Anterior cingulate cortex (tissue), 58 donors: ENCODE measurements at places on chromosomes 3 and 15.

GRCh38 chr3:172150913-172151650, 111.7 kb downstream of the FNDC3B start:
- DNase-seq: no peak

GRCh38 chr3:42066516-42067181, 24.5 kb upstream of the TRAK1 start:
- no peak for DNase-seq

- no peak for DNase-seq
These were observed 53.5 kb downstream of the TLE3 start for GRCh38 chr15:70044168-70044567.

- no peak for DNase-seq
These were observed 68.7 kb upstream of the BLM start for GRCh38 chr15:90648137-90649070.

DNA sequence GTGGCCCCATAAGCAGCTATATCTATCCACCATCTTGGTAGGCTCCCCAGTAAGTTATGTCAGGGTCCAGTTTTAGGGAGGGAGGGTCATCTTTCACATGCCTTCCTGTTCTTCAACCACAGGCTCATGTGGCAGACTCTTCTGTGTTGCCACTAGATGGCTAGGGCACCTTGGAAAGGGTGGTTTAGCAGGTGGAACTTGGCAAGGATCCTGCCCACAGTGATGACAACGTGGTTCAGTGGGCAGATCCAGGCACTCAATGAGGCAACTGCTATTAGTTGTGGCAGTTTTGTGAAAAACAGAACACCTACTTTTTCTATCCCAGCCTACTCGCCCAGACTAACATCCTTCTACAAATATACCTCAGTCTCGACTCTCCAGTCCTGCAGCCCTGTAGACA, 7.2 kb upstream of the RBP1 start:
- DNase-seq: no peak

- DNase-seq: no peak
These were observed 14.7 kb upstream of the MBNL1 start for GRCh38 chr3:152254041-152254440.

GRCh38 chr15:29805043-29805707, 17.1 kb downstream of the TJP1 start:
- peak; percentile 48 for DNase-seq

DNA sequence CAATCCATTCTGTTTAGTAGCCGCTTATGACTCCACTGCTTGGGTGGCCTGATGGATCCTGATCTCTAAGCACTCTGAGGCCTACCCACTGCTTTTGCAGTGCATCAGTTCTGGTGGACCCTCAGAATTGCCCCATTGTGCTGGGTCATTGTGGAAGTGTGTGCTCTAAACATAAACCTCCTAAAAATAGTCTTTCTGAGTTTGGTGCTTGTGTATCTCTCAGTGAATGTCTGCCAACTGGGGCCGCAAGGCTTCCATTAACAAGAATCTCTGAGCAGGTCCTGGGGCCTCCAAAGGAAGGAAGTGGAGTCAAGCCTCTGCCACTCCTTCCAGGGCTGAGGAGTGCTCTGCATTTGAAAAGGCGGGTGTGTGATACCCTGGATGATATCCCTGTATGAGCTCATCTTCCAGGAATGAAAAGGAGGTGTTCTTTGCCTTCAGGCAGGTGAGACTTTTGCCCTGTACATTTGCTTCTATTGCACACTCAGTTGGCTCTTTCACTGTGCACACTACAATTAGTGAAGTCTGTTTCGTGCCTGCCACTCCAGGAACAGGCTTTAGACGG, 80.0 kb upstream of the CACNA2D3 start:
- no peak for DNase-seq

- DNase-seq: no peak
These were observed 24.9 kb upstream of the WNT5A start for GRCh38 chr3:55511895-55512570.

DNA sequence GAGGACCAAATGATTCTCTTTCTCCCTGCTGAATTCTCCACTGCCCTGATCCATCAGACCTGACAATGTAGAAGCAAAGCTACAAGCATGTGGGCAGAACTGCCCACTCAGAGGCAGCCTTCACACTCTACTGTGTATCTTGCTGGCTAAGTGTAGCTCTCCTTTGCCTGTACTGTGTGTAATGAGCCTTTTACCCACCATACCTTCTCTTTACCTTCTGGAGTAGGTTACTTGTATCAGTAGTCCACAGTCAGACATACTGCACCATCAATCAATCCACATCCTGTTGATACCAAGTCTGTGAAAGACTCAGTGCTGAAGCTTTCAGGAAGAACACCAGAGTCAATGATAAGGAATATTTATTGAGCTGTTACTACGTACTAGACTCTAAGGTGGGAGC, 440.7 kb upstream of the ARHGEF26 start:
- no peak for DNase-seq

GRCh38 chr15:83692746-83693581, 39.0 kb downstream of the ADAMTSL3 start:
- DNase-seq: no peak

- DNase-seq: no peak
These were observed 683.3 kb upstream of the CADM2 start for GRCh38 chr3:84275532-84275931.

DNA sequence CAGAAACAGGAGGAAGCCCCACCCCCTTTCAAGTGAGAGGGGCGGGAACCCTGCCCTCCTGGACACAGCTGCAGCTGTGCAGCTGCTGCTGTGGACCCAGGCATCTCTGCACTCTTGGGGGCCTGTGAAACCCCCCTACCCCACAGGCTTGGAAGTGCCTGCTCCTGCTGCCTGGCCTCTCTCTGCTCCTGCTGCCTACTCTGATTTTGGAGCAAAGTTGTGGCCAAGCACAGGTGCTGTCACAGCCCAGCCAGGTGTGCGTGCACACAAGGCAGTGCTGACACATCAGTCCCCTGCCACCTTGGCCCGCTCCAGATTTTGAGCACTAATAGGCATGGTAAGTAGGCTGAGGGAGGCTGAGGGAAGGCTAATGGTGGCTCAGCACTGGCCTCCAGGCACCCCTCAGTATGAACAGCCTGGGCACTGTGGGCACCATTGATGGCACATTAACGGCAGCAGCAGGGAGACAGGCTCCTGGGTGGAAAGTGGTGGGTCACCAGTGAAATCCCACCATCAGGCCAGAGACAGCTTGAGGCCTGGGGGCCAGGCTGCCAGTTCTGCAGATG, 890.9 kb downstream of the GBE1 start:
- peak; percentile 6 for DNase-seq
